Activated CD4-positive, alpha-beta T cell treated with anti-CD3 and anti-CD28 coated beads for 48 hours (primary cell): ENCODE measurements at places on chromosomes 6 and 20.
A peak's percentile ranks its signal among the peaks of the same experiment; 100 is the strongest.

GRCh38 chr6:3239110-3239830 is 11.8 kb upstream of the TUBB2B start:
- DNase-seq, result no peak

DNA sequence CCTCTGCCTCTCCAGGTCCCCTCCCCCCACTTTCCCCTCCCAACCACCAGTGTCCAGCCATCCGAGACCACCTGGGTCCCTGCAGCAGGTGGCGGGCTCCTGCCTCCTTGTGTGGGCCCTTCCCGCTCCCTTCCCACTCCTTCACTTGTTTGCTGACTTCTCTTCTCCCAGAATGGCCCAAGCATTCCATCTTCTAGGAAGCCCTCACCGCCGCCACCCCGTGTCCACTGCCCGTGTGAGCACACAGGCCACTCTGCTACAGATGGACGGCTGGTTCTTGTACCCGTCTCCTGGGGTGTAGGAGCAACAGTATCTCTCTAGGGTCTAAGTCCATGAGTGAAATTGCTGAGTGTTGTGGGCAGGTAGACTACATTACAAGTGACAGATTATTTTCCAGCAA is 15.0 kb downstream of the BPHL start:
- no peak for DNase-seq

- DNase-seq, result no peak
These were observed 463.4 kb downstream of the TFAP2B start for GRCh38 chr6:51282026-51282425.

- DNase-seq, result peak; percentile 66
These were observed 6.7 kb upstream of the KCNK15 start for GRCh38 chr20:44738813-44739477.

GRCh38 chr6:32371229-32371628 is 474 bp downstream of the TSBP1 start:
- DNase-seq, result no peak

DNA sequence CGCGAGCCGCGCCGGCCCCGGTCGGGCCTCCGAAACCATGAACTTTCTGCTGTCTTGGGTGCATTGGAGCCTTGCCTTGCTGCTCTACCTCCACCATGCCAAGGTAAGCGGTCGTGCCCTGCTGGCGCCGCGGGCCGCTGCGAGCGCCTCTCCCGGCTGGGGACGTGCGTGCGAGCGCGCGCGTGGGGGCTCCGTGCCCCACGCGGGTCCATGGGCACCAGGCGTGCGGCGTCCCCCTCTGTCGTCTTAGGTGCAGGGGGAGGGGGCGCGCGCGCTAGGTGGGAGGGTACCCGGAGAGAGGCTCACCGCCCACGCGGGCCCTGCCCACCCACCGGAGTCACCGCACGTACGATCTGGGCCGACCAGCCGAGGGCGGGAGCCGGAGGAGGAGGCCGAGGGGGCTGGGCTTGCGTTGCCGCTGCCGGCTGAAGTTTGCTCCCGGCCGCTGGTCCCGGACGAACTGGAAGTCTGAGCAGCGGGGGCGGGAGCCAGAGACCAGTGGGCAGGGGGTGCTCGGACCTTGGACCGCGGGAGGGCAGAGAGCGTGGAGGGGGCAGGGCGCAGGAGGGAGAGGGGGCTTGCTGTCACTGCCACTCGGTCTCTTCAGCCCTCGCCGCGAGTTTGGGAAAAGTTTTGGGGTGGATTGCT is 1.3 kb downstream of the VEGFA start:
- peak; percentile 77 for DNase-seq
